ENCODE measurements at places on chromosomes 11 and 22. TPM values are rescaled to one million over a fixed set of nuclear protein-coding genes. Genes with fewer than 3 reads are reported as not detected.

GRCh38 chr11:34063061-34063795 is 11.7 kb downstream of the CAPRIN1 start:
- DNase-seq: no peak

TMA7B gene
- total RNA-seq: not detected

KDM4D gene
- total RNA-seq: 0.54 TPM

KIAA1671 gene
- 57.8 TPM for total RNA-seq

RASSF10 gene
- not detected for total RNA-seq

- no peak for DNase-seq
Measured at GRCh38 chr22:38411016-38411415, 44.0 kb downstream of the KCNJ4 start.

DNA sequence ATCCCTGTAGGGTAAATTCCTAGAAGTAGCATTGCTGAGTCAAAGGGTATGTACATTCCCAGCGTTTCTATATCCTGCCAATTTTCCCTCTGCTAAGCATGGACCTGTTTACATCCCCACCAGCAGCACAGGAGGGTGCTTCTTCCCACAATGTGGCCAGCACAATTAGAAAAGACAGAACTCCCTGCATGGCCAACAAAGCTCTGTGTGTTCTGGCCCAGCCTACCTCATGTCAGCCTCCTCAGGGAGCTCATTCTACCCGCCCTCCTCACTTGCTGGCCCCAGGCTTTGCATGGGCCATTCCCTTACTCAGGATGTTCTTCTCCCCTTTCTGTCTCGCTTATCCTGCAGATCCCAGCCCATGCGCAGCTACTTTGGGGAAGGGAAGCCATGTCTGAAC is 186.1 kb downstream of the DSCAML1 start:
- no peak for DNase-seq
